ENCODE measurements at places on chromosomes 5 and 9.

DNA sequence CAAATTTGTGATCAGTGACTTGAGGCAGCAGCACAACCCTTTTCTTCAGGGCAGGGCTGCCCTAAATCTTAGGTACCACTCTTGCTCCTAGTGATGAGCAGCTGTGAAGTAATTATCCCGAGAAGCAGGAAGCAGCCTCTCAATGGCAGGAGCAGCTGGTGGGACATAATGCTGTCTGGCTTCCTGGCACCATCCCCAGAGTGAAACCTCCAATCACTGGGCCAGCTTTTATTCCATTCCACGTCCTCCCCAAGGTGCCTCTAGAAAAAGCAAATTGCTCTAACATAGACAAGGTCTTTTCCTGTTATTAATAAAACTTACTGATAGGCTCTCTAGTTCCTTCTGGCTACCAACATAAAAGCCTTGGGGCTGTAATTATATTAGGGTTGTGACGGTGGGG lies 154.0 kb downstream of the FRMD3 start:
- peak; percentile 81 for DNase-seq

GRCh38 chr9:98378794-98379193 lies 123.3 kb upstream of the TBC1D2 start:
- no peak for DNase-seq

- no peak for DNase-seq
These were observed 75.1 kb upstream of the FAM120A start for GRCh38 chr9:93376411-93376810.

- DNase-seq, result no peak
These were observed 40.4 kb upstream of the UNC5A start for GRCh38 chr5:176769911-176770310.

DNA sequence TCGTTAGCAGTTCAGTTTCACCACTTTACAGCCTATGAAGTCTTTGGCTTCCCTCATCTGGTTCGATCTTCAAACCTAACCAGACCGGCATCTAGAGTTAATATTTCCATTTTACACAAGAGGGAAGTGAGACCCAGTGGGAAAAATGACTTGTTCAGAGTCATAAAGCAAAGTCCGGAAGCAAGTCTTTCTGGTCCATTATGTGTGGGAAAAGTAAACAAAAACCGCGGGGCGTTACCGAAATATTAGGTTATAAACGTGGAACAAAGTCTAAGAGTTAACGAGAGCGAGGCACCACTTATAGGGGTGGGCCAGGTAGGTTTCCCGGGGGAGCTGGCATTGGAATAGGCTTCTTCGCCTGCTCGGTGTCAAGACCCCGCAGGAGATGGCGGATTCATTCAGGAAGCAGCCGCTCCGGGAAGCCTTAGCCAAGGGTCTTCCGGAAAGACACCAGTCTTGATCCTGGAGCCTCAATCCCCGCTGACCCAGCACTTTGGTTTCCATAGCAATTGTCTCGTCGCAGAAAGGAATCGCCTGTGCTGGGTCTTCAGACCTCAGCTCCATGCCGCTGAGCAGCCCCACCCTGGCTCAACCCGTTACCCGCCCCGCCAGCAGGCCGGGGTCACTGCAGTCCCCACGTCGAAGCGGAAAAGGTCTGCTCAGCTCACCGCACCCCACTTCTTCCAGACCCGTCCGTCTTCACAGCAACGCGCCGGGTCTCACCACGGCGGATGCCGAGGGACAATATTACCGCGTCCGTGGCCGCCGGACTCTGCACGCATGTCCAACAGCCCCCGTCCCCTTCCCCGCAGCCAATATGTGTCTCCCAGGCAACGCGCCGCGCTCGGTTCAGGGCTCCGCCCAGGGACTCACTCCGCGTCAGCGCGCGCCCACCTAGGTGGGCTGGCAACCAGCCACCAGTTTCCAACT lies at the start of gene C5orf52:
C5orf52 (plus strand) TSS at position 872 of the 930 bp plus-strand sequence. CDS start 82 bp downstream, outside the sequence.
- DNase-seq, result peak; percentile 44

DNA sequence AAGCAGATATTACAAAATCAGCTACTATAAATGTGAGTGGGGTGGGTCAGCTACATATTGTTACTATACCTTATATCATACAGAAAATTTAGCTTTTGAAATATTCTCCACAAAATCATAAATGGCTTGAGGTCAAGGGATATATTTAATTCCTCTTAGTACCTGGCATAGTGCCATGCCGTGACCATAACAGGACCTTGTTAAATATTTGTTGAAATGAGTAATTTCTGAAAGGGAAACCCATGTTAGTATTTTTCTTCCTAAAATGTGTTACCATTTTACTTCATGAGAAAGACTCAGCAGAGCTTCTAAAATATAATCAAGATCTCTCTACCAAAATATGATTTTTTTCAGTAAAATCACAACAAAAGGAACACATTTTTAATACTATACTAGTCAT lies 14.8 kb downstream of the ATP10B start:
- DNase-seq, result no peak

GRCh38 chr9:21710548-21711191 lies 91.8 kb upstream of the MTAP start:
- DNase-seq, result no peak

- no peak for DNase-seq
These were observed 1.3 kb downstream of the NPDC1 start for GRCh38 chr9:137044502-137045177.

GRCh38 chr5:7415123-7415522 lies 19.2 kb downstream of the ADCY2 start:
- DNase-seq, result no peak

GRCh38 chr5:42517164-42517563 lies 93.9 kb downstream of the GHR start:
- DNase-seq, result no peak

DNA sequence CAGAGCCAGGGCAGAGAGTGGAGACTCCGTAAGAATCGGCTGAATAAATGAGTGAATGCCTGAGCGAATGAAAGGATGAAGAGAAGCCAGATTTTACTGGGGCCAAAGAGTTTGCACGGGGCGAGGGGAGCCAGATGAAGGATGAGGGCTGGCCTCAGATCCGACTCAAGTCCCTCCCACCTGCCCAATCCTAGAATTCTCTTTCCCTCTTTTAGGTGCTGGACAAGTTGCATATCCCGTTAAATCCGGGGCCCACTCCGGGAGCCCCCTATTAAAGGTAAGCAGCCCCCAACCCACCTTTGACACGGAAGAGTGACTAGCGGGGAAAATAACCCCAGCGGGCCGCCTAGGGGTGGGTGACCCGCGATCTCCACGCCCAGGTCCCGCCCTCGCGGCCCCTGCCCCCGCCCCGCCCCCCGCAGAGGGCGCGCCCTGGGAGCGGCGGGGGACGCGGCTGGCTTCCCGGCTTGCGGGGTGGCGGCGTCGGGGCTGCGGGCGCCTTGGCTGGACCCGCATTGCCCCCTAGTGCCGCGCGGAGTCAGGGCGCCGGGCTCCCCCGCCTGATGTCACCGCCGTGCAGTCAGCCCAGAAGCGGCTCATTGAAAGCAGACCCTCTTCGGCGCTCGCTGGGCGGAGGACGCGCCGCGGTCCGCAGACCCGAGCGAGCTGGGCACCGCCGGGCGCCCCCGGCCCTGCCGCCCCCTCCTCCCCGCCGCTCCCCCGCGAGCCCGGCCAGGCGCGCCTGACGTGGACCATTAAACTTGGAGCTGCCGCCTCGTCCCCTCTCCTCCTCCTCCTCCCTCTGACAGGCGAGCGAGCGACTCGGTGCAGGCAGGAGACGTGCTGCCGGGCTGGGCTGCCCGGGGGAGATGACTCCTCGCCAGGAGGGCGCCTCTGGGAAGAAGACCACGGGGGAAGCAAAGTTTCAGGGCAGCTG lies at the start of gene ADRA1B:
ADRA1B (plus strand) TSS at position 579 of the 937 bp plus-strand sequence. CDS start 424 bp downstream, outside the sequence.
- DNase-seq, result no peak

DNA sequence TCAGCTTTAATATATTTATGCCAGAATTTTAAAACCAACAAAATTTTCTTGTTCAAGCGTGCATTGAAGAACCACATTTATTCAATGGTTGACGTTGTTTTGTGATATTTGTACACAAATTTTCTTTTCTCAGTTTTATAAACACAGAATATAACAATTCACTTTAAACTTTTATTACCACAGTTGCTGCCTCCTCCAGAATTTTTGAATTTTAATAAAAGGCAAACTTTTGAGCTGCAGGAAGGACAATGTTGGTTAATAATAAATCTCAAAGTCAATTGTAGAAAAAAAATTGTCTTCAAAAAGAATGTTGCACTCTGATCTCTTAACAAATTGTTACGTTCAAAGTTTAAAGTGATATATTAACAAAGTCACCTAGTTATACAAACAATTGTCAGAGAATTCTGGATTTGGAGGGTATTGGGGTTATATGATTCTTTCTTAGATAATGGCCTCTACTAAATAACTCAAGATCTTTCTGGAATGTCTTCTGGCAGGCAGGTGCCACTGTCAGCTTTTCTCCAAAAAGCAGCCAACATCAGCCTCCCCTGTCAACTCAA lies 60.5 kb downstream of the BAAT start:
- DNase-seq, result no peak

DNA sequence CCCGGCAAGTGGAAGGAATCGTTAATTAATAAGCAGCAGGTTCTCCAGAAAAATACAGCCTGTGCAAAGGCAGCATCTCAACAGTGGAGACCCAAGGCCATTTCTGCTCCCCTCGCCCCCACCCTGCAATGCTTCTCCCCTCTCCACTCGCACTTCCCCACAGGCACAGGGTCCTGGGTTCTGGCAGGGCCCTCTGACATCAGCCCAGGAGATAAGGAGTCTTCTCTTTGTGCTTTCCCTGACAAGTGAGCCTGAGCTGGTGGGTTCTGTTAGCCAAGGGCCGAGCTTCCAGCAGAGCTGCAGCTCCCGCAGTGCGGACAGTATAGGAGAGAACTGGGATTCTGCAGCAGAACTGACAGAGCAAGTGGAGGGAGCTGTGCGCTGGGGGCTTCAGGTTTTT lies 257.5 kb downstream of the NSG2 start:
- no peak for DNase-seq

DNA sequence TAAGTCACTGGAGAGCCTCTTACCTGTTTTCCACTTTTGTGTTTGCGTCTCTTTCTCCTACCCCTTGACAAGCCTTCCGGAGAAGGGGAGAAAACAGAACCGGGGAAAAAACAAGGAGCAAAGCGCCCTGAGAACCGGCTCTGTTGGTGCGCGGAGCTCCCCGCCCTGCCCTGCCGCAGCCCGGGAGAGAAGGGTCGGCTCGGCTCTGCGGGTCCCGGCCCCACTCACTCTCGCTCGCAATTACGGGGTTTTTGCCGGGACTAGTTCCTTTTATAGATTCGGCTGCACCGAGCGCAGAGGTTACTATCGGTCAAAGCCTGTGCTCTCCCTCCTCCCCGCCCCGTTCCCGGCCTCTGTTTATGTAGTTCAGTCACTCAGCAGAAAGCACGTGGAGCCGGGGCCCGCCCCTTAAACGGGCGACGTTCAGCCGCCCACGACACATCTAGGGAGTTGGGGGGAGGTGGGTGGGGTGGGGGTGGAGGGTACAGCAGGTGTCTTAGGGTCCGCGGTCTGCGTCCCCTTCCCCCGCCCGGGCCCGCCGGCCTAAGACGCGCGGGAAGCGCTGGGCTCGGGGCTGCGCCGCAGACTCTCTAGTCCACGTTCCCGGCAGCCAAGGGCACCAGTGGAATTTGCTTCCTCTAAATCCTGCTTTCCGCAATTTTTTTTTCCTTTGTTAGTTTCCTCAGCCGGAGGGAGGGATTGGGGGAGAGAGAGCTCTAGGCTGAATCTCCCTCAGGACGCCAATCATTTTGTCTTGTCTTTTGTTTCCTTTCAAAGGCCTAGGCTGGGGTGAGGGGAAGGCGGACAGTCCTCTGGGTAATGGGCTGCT lies at the start of gene ABCA1:
ABCA1 (minus strand) TSS at position 244 of the 829 bp plus-strand sequence. CDS start 24,476 bp downstream, outside the sequence.
- peak; percentile 57 for DNase-seq

- no peak for DNase-seq
These were observed 4.6 kb downstream of the VCAN start for GRCh38 chr5:83475935-83476814.

- DNase-seq, result no peak
These were observed 191.8 kb downstream of the TMEM38B start for GRCh38 chr9:105886136-105886535.

GRCh38 chr5:6498968-6499367 lies 50.3 kb downstream of the UBE2QL1 start:
- DNase-seq, result no peak

DNA sequence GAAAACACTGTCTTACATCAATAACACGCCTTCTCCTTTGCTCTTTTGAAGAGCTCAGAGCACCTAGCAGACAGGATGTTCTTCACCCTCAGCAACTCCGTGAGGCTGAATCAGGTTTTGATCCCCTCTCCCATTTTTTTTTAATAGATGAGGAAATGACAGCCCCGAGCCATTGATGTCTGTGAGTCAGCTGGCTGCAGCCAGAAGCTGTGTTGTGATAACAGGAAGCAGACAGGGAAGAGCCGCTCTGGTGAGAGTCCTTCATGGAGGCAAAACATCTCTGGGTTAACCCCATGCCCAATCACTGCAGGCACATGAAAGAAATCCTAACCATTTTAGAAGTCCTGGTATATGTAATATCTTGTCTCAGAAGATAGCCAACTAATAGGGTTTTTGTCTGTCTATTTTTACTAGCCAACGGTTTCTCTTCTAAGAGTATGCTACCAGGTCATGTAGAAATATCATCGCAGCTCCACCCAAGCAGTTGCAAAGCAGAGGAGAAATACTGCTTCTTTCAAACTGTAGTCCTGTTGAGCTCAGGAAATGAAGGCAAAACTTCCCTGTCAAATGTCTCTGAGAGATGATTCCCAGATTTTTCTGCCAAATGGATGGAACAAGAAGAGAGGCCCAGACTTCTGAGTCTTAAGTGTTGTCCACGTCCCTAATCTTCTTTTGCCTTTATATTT lies 568.9 kb downstream of the CCDC171 start:
- DNase-seq, result no peak

DNA sequence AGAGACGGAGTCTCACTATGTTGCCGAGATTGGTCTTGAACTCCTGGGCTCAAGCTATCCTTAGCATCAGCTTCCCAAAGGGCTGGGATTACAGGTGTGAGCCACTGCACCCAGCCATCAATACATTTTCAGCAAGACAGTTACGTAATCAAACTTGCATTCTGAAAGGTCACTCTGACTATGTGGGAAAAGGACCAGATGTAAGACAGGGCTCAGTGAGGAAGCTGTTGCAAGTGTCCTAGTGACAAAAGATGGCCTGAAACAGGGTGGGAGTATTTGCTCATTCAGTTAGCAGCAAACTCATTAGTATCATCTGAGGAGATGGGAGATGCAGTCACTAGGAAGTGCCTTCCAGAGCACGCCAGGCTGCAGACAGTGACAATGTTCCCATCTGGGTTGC lies 16.9 kb downstream of the MED27 start:
- DNase-seq, result no peak

DNA sequence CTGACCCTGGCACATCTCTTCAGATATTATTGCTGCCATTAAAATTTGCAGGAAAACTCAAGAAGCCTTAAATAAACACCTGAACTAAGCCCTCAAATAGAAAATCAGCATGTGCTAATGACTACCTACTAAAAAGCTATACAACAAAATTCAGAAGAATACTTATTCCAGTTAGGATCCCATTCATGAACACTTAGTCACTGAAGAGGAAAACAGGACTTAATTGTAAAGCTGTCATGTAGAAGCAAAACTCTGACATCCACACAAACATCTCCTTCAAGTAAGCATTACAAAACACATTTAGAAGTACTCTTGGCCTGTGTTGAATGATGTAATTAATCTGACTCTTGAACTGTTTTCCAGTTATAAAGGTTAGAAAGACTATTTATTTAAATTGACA lies 19.9 kb downstream of the ELL2 start:
- DNase-seq, result no peak

- DNase-seq, result no peak
These were observed 34.4 kb downstream of the ALG2 start for GRCh38 chr9:99187311-99187710.
